Left hindlimb (tissue), 1 donor: ENCODE measurements at places on chromosomes 12 and 14.

DNA sequence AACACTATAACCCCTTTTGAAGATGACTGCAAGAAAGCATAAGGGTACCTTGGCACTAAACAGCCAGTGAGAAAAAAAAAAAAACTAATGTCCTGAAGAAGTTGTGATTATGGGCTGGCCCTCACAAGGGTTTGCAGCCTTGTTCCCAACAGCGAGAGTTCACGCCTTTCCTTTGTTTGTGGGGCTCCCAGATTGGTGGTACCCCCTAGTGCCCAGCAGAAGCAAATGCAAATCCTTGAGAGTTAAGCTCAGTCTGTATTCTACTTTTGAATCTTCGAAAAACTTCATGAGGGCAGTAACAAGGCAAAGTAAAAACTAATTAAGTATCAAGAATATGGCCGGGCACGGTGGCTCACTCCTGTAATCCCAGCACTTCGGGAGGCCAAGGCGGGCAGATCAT, 238.9 kb upstream of the LMO3 start:
- DNase-seq: no peak

DNA sequence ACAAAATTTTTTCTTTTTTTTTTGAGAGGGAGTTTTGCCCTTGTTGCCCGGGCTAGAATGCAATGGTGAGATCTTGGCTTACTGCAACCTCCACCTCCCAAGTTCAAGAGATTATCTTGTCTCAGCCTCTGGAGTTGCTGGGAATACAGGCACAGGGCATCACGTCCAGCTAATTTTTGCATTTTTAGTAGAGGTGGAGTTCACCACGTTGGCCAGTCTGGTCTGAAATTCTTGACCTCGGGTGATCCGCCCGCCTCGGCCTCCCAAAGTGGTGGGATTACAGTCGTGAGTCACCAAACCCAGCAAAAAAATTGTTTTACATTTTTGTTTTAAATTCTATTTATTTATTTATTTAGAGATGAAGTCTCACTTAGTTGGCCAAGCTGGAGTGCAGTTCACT, 4.7 kb upstream of the SLC2A14 start:
- no peak for DNase-seq

DNA sequence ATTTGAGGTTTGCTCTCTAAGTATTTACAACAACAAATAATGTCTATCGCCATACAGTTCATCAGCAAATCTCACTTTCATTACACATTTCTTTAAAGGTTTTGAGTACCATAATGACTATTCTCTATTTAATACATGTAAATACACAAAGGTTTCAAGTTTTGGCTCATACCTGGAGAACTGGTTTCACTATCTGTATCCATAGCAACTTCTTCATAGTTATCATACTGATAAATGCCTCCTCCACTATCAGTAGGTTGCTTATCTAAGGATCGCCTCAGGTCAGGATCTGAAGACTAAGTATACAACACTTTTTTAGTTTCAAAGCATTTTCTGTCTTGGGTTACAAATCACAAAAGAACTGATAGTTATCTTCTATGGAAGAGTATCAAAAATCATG, 21.4 kb downstream of the ZFC3H1 start:
- DNase-seq: no peak

DNA sequence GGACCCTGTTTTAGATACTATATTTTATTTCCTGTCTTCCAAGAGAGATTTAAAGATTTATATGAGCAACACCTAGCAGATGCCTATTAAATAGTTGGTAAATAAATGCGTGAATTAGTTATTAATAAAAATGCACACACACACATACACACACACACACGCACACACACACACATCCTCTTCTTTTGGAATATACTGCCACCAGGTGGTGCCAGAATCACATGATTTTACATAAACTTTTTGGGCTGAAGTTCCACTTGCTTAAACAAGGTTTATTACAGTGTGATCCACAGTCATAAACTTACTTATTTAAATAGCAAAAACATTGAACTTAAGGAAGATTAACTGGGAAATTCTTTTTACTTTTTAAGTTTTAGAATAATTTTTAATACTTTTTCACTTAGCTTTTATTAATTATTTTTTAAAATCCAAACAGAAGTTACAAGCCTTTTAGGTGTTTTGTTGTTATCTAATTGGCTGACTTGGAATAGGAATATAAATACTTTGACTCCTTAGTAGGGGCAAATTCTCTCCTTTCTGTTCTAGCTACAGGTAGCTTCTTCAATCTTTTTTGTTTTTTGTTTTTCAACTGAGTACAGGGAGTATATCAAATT, 17.5 kb downstream of the RAD51B start:
- DNase-seq: no peak

DNA sequence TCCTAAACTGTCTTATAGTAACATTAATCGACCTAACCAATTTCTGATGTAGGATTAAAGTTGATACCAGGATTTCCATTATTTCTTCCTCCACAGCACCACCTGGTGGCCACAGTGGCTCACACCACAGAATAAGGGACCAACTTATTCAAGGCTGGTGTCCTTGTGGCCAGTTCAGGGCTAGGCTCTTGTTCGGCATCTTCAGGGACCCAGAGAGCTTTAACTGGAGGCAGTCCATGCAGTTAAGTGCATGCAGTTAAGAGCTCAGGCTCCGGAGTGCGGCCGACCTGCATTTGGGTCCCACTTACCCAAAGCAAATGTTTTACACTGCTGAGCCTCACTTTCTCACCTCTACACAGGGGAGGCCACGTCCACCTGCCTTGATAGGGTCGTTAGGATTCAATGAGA, 42.0 kb upstream of the GPR68 start:
- peak; percentile 75 for DNase-seq

DNA sequence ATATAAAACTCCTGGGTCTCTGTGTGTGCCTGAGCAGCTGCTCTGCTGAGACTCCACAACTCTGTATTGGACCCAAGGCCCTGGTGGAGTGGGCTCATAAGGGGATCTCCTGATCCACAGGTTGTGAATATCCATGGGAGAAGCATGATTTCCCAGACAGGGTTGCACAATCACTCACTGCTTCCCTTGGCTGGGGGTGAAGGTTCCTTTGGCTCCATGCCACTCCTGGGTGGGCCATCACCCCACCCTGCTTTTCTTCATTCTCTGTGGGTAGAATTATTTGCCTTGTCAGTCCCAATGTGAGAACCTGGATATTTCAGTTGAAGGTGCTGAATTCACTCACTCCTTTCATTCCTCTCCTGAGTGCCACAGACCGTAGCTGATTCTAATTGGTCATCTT, 205.2 kb upstream of the TMEM260 start:
- no peak for DNase-seq

GRCh38 chr14:46496409-46496808, 155.2 kb downstream of the RPL10L start:
- no peak for DNase-seq

DNA sequence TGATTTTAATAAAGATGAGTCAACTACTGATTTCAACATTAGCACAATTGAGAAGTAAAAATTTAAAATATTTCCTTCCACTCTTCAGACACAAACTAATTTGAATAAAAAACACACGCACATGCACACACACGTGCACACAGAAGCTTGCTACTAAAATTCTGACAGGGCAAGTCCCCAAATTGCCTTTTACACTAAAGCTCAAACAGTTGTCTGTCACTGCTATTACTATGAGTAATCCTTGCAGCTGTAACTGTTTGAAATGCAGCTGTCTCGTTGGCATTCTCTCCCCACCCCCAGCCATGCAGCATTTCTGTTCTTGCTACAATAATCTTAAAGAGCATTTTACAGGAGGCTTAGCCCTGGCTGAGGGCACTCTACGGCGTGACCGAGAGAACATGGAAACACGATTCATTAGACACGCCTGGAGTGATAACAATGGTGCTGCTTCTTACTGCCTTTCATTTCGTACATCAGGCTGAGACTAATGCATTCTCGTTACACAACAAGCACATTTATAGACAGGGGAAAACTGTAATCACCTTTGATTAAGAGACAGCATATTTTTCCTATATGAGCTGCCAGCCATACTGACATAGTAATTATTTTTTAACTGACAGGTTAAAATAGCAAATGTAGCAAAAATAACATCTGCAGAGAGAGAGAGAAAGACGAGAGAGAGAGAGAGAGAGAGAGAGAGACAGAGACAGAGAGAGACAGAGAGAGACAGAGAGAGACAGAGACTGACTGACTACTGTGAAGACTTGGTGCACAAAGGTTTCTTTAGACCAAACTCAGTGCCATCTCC, 153.8 kb downstream of the MED13L start:
- DNase-seq: peak; percentile 81
